ENCODE measurements at places on chromosomes 2 and 18.

DNA sequence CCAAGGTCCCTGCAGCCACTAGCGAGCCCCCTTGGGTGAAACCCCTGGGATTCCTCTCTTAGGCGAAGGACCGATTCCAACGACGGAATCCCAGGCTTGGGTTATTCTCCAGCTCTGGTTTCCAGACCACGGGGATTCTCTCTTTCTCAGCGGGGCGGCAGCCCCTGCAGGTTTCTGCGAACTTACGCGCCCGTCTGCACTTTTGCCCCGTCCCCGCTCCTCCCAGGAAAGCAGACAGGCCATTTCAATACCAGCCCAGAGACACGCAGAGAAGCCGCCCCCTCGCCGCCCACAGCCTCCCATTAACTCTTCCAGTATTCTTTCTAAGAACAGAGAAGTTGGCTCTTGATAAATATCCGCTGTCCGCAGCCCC is 1.2 kb downstream of the CBLN2 start:
- no peak for DNase-seq

DNA sequence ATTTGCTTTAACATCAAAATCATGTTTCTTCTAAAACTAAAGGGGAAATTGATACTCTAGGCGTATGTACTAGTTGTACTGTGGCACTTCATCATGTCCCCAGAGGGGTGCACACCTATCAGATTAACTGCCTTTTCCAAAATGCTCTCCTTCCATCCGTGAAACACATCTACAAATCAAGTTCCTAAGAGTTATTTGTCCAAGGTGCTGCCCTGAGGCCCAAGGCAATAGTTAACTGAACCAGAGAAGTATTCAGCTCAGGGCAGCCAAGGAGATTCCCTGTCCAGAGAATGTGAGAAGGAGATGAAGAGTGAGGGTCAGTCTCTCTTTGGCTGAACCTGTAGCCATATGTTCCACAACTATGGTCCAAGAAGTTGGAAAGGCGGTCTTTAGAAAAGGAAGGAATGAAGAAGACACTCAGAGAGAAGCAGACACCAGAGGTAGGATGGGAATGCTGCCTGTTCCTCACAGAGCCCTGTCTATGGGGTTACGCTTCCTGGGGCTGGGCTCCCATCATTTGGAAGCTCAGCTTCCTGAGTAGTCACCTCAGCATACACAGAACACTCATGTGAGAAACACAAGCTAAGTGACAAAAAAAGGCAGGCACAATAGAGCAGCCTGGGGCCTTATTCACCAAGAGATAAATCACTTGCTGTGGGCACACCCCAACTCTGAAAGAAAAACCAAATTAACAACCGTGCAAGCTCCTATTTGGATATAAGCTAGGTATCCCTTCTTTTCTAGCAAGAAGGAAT is 55.6 kb downstream of the ANKRD44 start:
- no peak for DNase-seq

DNA sequence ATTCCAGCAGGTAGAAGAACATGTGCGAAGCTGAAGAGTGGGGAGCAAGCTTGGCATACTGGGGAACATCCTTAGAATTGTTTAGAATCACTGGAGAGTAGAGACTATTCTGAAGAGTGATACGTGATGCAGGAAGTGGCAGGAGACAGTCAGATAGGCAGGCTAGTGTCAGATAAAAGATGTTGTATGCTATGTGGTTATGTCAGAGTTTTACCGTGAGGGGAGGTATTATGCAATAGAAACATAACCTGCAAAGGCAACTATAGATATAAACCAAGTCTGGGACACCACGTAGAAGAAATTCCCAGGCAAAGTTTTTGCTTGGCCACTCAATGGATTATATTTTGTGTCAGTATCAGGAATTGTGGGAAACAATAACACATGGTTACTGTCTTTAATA is 62.0 kb upstream of the ZSWIM2 start:
- DNase-seq = no peak

- no peak for DNase-seq
Measured at GRCh38 chr2:36564377-36564930, 33.5 kb downstream of the FEZ2 start.

- no peak for DNase-seq
Measured at GRCh38 chr2:60335533-60336237, 217.8 kb downstream of the BCL11A start.

DNA sequence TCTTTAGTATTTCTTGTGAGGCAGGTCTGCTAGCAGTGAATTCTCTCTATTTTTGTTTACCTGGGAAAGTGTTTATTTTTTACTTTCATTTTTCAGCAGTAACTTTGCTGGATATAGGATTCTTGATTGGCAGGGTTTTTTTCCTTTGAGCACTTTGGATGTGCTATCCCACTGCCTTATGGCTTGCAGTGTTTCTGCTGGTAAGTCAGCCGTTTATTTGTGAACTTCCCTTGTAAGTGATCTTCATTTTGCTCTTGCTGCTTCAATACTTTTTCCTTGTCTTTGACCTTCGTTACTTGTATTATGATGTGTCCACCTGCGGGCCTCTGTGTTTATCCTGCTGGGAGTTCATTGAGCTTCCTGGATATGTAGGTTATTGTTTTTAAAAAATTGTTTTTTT is 54.7 kb downstream of the SLC66A2 start:
- DNase-seq = no peak

DNA sequence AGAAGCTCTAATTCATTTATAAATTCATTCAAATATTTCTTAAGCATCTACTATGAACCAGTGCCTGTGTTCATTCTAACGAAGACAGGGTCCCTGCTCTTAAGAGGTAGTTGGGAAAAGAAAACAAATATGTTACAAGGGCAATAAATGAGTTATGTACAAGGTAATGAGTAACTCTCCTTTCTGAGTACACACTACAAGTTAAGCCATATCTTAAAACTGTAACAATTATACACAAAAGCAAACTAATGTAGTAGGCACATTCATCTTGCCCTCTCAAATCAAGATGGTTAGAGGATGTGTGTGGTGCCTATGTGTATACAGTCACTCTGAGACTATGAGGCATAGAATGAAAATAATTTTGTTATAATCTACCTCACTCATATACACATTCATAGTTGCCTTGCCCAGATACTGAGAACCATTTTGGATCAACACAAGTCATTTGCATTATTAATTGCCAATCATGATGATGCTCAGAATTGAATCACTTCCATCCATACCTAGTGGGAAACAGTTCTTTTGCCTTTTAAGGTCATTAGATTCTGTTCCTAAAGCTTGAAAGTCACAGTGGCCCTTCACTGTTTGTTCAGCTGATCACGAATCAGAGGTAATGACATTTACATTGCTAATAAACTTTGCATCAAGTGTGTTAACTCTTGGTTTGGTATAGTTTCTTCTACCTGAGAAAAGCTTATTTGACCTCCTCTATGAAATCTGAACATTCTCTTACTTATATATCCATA is 283.1 kb downstream of the ZNF385B start:
- no peak for DNase-seq

DNA sequence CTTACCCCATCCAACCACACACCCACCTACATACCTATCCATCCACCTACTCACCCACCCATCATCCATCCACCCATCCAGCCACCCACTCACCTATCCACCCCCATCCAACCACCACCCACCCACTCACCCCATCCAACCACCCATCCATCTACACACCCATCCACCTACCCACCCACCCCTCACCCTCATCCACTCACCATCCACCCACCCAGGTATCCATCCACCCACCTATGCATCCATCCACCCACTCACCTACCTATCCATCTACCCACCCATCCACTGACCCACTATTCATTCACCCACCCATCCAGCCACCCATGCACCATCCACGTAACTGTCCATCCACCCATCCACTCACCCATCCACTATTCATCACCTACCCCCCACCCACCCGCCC is 194.8 kb downstream of the EIPR1 start:
- DNase-seq = no peak

GRCh38 chr2:159549234-159549633 is 67.1 kb downstream of the BAZ2B start:
- DNase-seq = no peak

DNA sequence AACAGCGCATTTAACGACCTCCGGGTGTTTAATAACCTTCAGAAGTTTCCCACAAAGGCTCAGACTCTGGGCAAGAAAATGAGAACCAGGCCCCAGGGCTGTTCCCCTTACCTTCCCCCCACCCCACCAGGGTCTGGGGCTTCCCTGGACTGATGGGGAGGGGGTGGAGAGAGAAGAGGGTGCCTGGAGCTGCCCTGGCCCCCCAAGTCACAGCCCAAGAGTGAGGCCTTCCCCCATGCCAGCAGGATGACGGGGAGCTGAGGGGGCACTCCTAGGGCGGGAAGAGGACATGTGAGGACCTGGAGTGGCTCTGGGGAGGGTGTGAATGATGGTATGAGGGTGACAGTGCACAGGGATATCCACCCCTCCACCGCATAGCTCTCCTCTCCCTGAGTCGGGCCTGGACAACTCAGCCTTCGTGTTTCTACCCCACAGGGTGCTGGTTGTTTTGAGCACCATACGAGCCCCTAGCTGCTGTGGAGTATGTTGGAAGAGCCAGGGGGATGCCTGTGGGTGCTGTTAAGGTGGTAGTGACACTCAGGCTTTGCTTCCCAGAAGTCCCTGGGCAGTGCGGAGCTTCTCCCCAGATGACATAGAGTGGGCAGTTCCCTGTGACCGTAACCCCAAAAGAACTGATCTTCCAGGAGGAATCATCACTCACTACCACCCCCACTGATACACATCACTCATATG is 3.9 kb downstream of the PKDCC start:
- no peak for DNase-seq

Data from amygdala (tissue), 56 donors.